SK-N-MC (cell line): ENCODE measurements at places on chromosomes 1 and 21.

- DNase-seq = no peak
These were observed at the start of gene ZNF648 for GRCh38 chr1:182061594-182061993. Gene ZNF648, minus strand, starts transcription at chr1:182061712. Its CDS starts 3,702 bp downstream, at chr1:182058010.

DNA sequence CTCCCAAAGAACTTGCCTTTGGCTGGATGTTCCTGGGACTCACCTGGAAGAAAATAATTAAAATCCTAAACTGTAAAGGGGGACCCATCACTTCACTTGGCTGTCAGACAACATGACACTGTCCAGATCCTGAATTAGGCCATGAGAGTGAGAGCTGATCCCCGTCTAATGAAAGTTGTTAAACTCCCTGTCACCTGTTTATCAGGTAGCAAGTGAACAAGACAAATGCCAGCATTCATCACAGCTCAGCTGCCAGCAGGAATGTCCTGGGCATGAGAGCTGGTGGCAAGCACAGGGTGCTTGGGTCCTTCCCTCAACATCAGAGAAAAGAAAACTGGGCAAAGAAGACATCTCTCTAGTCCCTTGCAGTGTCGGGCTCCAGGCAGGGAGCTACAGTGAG, 23.8 kb downstream of the PMVK start:
- DNase-seq = no peak

- DNase-seq = no peak
These were observed 606.7 kb upstream of the CHRM3 start for GRCh38 chr1:238779716-238780115.

DNA sequence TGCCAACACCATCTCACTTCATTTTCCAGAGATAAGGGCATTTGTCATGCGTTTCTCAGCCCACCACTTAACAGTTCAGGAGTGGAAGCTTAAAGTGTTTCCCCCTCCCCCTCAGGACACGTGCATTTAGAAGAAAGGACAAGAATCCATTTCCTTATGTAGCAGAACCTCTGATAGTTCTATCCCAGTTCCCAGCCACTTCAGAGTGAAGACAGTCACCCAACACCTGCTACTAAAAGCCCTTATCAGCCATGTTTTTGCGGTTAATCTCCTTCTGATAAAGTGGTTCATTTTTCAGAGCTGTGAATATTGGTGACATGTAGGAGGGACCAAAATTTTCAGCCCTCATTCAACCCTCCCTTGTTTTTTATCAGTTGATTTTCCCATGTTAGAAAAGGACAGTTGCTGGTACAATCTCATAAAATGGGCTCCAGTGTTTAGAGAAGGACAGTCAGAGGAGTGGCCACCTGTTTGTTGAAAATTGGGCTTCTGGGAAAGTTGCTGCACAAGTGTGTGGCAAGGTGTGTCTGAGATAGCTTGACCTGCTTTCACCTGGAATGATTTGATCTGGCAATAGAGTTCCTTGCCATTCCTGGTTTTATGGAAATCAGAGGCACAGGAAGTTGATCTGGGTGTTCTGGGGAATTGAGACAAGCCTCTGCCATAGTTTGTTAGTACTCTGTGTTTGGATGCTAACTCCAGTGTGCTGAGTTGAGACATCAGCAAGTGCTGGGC, 114.0 kb downstream of the PPP1R12B start:
- DNase-seq = no peak

- no peak for DNase-seq
These were observed 2.7 kb downstream of the CHI3L1 start for GRCh38 chr1:203183828-203184227.

DNA sequence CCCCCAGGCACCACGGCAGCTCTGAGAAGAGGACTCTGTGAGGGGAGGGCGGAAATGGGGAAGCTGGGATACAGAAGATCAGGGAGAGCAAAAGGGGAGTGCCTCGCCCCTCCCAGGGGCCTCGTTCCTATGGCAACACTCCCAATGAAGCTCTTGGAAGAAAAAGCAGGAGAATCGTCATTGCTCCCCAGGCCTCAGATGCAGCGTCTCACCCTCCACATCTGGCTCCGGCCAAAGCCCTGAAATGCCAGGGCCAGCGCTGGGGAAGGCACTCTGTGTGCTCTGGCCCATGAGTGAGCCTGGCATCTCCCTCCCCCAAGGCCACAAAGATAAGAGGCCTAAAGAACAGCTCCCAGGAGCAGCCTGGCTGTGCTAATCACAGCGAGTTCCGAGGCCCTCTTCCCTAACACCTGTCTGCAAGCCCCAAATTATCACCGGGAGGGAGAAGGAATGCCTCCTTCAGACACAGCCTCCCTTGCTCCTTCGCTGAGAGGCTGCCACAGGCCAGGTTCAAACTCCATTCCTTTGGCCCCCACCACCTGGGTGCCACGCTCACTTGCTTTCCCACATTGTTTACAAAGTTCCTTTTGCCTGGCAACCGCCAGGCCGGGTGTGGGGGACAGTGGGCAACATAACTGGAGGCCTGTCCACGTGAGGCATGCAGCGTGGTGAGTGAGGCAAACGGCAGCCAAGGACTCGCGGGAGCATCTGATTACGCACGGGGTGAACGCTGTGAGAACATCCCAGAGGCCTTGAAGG, 27.8 kb downstream of the ECE1 start:
- DNase-seq = no peak

- DNase-seq = no peak
These were observed 42.6 kb downstream of the KIRREL1 start for GRCh38 chr1:158035976-158036583.

DNA sequence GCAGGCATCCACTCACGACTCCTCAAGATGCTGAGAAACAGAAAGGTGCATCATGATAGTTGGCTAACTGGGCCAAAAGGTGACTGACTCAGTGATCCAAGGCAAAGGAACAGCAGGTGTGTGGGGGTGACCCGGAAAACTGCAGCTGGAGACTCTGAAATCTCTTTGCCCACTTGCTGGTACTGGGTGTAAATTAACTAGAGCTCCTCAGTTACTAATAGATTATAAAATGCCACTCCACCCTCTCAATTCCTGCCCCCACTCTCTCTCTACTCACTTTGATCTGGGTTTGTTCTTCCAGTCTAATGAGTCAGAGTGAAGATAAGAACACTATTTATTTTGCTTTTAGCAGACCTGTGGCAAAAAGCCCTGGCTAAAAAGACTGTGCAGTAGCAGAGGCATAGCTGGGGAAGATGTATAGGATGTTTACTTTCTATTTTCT, 7.2 kb upstream of the PIGC start:
- no peak for DNase-seq

DNA sequence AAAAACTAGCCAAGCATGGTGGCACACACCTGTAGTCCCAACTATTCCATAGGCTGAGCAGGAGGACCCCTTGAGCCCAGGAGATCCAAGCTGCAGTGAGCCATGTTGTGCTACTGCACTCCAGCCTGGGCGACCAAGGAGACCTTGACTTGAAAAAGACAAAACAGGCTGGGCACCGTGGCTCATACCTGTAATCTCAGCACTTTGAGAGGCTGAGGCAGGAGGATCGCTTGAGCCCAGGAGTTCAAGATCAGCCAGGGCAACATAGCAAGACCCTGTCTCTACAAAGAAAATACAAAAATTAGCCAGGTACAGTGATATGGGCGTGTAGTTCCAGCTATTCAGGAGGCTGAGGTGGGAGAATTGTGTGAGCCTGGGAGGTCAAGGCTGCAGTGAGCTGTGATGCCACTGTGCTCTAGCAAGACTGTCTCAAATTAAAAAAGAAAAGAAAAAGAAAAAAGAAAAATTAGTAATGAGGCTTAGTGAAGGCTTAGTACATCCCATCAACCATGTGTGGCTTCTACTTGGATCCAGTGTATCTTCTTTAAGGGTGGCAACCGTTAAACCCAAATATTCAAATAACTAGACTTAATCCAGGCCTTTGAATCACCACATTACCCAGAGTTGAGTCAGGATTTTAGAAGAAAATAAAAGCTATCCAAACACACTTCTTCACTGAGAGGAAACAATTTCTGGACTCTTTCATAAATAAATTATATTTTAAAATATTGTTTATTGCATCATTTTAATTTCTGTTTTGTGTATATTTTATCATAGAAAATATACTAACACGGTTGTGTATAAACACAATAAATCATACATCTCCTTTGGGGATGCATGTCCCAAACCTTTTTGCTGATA, 74.3 kb upstream of the RAB4A start:
- DNase-seq = no peak

DNA sequence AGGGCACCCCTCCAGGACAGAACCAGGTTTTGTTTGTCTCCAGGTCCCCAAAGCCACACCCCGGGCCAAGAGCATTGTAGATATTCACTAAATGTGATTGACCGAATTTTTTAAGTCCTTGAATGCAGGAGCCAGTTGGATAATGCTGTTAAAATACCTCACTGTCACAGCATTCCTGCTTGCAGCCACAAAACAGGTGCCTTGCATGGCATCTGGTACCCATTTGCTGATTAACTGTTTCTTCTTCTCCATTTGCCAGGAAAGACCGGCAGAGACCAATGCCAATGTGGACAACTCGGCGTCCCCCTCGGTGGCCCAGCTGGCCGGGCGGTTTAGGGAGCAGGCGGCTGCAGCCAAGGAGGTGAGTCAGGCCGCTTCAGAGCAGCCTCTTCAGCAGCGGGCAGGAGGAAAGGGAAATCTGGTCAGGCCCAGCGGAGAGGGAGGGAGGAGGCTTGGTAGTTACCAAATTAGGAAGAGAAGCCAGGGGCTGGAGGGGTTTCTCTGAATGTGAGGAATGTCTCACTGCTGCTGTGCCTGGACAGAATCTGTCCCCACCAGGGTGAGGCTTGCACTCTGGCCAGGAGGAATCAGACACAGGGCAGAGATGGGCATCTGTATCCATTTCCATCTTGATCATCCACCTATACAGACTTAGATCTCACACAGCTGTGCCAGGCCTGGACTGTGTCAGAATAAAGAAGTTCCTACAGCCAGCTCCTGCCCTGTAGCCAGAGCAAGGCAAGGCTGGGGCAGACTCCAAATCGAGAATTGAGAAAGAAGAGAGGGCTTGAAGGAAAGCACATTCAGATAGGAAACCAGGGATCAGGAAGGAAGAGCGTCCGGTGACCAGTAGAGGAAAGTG, 37.9 kb upstream of the MPZL1 start:
- DNase-seq = no peak
